NCI-H187 (cell line): ENCODE measurements at places on chromosomes 2 and 18.

- DNase-seq = peak; percentile 61
These were observed at the start of gene ZSWIM2 for GRCh38 chr2:186848873-186849578. Gene ZSWIM2, minus strand, starts transcription at chr2:186849170. Its CDS starts 40 bp downstream, at chr2:186849130.

GRCh38 chr2:221705185-221705877, 133.2 kb upstream of the EPHA4 start:
- DNase-seq = no peak

GRCh38 chr18:9708434-9709303, 568 bp downstream of the RAB31 start:
- DNase-seq = no peak

GRCh38 chr2:105866216-105867185, 121.8 kb downstream of the NCK2 start:
- no peak for DNase-seq

- no peak for DNase-seq
These were observed 110.6 kb upstream of the TNP1 start for GRCh38 chr2:216970359-216970915.

GRCh38 chr2:170354388-170354787, 176.4 kb downstream of the MYO3B start:
- no peak for DNase-seq

- no peak for DNase-seq
These were observed 204.6 kb downstream of the TNS1 start for GRCh38 chr2:217798191-217798590.

GRCh38 chr2:67865917-67866316, 196.9 kb downstream of the C1D start:
- DNase-seq = no peak

DNA sequence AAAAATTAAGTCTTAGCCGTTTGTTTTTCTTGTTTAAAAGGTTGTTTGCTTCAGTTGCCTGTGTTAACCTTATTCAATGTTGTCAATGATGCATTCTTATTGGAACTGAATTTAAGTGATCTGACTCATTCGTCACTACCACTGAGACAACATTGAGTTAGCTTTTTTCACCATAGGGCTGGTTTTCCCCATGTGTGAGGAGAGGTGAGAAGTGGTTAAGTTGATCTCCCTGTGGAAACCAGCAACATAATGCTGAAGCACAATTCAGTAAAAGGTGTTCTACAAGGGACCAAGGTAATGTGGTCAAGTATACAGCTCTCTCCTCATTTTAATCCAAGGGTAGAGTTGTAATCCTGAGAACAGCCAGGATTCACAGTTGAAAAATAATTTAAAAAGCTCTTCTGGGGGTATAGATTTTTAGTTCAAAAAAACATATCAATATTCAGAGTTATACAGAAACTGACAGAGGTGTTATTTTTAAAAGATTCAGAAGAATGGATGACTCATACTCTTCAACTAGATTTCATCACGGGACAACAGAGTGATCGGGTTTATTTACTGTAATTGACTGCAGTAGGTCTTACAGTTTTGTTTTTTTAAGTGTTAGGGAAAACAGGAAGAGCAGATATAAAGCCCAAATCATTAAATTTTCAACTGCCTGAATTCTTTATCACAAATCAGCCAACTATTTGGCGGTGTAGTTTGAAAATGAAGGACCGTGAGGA, 12.6 kb downstream of the NOP58 start:
- DNase-seq = no peak

GRCh38 chr2:63569740-63570139, 18.5 kb downstream of the WDPCP start:
- no peak for DNase-seq

GRCh38 chr2:71849607-71850305, 297.9 kb downstream of the CYP26B1 start:
- no peak for DNase-seq

- DNase-seq = no peak
These were observed 115.1 kb upstream of the GPC1 start for GRCh38 chr2:240320204-240320993.

DNA sequence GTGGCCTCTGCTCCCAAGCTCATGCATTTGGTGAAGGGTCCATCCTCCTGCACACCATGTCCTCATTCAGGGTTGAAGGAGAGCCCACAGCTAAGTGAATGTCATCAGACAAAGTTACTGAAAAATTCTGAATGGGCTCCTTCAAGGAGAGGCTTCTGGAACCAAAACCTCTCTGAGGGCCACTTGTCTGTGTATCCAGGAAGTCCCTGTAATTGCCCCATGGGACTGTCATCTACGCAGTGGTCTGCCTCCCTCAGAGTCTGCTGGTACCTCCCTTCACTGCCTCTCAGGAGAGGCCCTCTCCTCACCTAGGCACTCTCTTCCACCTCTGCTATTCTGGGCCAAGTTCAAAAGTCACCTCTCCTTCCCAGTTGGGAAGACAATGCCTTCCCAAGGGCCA, 68.0 kb downstream of the SLC4A5 start:
- no peak for DNase-seq

DNA sequence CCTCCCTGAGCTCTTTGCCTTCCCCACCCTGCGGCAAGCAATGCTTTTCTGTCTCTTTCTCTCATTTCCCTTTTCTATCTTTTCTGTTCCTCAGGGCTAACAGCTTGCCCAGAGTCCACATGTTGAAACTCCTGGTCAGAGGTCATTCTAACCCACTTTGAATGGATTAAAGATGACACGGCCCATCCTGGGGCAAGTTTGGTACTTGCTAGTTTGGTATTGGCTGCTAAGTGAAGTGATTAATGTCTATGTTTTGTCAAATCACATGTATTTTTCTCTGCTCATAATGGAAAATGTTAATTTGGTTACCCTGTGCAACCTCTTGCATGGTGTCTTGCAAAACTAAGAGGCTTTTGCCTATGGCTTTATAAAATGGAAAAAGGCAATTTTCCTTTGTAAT, 960.2 kb downstream of the CNTNAP5 start:
- no peak for DNase-seq

DNA sequence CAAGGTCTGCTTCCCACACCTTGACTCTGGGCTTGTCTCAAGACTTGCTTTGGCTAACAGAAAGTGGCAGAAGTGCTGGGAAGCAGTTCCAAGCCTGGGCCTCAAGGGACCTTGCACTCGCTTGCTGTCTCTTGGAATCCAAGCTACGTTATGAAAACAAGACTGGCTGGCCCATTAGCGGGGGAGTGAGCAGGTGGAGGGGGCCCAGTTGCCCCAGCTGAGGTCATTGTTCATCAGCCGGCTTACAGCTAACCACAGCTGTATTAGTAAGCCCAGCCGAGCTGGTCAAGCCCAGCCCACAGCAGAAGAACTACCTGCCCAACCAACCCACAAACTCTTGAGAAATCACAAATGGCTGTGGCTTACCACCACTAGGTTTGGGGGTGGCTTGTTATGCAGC, 63.1 kb downstream of the MARCO start:
- DNase-seq = no peak

- DNase-seq = no peak
These were observed 77.0 kb upstream of the ZNF532 start for GRCh38 chr18:58787536-58788149.

GRCh38 chr18:70037431-70038061, 89.9 kb upstream of the CD226 start:
- DNase-seq = no peak

DNA sequence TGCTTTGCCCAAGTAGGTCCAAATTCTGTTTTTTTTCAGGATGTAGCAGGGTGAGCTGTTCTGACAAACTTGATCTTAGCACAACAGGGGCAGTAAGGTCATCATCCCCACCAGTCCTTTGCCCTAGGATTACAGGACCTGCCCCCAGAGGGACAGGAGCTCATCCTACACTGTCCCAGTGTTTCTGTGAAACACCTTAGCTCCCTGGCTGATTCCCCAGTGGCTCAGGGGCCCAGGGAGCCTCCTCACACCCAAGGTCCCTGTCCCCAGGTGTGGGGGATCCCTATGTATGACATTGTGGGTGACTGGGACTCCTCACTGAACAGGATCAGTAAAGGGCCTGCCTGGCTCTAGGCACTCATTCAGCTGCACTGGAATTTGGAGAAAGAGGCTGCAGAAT, 191.2 kb downstream of the ANKRD30B start:
- no peak for DNase-seq

GRCh38 chr2:66724241-66724640, 289.3 kb downstream of the MEIS1 start:
- DNase-seq = no peak

DNA sequence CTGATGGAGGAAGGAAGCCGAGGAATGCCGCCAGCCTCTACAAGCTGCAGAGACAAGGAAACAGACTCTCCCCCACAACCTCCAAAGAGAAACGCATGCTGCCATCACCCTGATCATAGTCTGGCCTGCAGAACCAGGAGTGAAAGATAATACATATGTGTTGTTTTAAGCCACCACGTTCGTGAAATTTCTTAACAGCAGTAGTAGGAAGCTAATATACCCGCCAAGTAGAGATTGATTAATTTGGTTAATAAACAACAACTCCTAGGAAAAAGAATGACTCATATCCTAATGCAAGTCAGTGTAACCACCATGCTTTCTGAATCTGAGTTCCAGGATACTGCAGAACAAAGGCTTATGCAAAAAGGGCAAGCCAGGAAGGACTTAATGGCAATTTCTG, 36.6 kb downstream of the LONRF2 start:
- DNase-seq = no peak

GRCh38 chr2:84441505-84441904, 17.6 kb downstream of the SUCLG1 start:
- DNase-seq = no peak

DNA sequence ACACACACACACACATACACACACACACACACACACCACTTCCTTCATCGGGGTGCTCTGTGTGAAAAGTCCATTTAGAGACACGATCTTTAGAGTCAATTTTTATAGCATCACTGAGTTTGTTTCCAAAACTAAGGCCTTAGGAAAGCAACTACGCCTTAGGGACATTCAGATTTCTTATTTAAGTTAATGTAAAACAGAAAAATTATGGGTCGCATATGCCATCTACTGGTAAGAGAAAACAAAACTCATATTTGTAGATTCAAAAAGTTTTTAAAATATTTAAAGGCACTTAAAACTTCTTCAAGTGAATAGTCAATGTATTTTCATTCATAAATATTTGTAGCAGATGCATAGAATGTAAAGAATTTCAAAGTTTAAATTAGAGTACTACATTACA, 166.2 kb downstream of the ATAD2B start:
- no peak for DNase-seq

DNA sequence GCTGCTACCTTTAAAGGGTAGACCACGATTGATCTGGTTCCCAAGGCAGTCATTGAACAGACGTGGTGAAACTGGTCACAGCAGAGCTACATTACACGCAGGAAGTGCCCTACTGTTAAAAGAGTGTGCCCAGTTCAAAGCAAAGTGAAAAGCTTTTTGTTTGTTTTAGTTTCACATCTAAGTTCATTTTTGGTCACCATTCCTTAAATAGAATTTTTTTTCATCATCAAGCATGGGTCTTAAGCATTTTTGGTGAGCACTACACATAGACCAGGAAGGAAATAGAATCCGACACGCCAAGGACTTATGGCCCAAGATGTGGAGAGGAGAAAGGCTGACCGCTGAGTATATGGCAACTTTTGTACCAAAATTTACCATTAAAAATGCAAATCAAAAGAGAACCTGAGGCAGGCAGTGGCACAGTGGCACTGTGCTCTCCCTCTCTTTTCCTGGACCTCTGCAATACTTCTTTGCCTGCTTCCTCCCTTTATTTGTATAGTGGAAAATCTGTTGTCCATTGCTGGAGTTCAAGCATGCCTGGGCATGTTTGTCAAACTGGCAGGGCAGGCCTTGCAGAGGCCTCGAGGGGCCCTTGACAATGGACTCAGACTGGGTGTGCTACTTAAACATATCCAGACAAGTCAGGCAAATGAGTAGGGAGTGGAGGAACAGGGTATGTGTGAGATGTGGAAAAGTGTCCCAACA, 42.6 kb upstream of the HNRNPA3 start:
- DNase-seq = peak; percentile 61

GRCh38 chr2:133458280-133458679, 110.0 kb downstream of the NCKAP5 start:
- DNase-seq = no peak

DNA sequence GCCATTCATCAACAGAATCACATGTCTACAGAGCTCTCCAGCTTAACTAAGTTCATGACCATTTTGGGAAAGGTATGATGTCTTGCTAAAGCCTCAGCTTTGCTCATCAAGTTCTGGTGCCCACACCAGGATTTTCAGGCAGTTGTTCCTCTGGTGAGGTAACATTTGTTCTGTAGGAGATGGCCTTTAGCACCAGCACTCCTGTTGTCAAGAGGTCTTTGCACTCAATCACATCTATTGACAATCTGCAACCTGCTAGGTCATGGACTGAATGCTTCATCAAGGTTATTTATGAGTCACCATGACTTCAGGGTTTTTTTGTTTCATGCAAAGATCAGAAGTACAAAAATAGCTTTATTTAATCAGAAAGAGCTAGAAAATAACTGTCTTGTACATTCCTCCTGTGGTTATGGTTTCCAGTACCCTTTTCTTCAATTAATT, 36.6 kb upstream of the VIT start:
- no peak for DNase-seq

DNA sequence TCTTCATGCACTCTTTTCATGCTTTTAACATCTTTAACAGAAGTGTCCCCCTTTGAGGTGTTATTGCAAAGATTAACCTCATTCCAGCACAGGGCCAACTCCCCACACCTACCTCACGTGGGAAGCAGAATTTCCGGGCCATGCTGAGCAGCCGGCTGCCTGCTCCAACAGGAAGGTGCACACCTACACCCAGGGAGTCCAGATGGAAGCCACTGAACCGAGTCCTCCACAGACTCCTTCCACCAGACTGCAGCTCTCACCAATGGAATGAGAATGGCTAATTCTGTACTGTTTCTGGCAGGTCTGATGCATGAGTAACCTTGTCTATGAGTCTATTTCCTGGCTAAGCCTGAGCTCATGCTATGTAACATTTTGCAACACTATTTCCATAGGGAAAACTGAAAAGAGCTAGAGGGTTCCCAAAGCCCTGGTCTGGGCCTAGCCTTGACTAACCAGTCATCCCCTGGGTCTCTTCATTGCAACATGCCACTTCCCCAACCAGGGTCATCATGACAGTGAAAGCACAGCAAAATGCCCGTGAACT, 11.0 kb downstream of the ERFE start:
- no peak for DNase-seq

GRCh38 chr2:69582582-69583176, 60.9 kb downstream of the AAK1 start:
- DNase-seq = no peak

- DNase-seq = no peak
These were observed 6.9 kb downstream of the CREG2 start for GRCh38 chr2:101380376-101380775.

DNA sequence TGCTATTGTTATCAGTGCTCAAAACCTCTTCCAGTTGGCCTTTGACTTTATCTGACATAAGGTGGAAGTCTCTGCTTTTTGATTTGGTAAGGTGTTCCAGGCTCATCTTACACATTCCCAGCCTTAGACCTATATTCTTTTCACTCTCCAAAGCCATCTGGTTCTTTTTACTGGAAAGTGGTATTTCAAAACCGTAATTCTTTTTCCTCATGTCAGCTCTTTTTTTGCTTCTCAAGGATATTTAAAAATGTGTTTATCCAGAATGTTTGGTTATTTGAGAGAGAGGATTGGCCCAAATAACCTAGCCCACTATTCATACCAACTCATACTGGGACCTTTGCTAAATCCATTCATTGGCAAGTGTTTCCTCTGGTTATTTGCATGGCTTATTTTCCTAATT, 411.2 kb upstream of the PIK3C3 start:
- no peak for DNase-seq

- DNase-seq = no peak
These were observed 97.4 kb downstream of the STK39 start for GRCh38 chr2:168149986-168150385.

GRCh38 chr18:22816266-22817176, 116.6 kb upstream of the RBBP8 start:
- DNase-seq = no peak
